K562 (cell line): ENCODE measurements at places on chromosomes 13 and 19.
A peak's percentile ranks its signal among the peaks of the same experiment; 100 is the strongest.

DNA sequence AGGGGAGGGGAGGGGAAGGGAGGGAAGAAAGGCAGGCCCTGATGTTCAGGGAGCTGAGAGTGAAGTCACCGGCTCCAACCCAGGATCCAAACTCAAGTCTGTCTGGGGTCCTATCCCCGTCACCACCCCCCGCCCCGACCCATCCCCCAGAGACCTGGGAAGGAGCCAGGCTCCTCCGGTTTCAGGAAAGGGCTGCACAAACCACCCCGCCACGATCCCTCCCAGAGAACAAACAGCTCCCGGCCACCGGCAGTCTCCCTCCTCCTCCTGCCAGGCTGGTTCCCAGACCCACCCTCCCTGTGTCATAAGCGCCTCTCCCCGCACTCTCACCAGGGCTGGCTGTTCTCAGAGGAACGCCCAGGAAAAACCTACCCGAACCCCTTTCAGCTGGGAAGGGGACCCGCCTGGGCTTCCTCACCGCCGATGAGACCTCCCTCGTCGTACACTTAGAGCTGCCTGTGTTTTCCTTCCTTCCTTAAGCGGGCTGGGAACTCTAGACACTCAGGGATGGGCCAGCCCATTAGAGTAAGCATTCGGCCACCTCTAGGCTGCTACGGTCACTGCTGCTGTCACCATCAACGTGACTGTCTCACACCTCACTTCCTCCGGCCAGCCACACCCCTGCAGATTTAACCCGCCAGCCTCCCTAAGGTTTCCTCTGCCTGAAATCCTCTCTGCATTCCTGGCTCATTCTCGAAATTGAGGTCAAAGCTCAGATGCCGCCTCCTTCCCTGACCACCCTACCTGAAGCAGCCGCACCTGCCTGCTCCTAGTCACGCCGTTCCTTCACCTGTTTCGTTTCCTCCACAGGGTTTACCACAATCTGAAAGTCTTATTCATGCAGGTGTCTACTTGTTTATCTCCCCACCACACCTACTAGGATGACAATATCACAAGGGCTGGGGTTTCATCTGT, 6.3 kb upstream of the RDH13 start:
- DNase-seq = peak; percentile 57

DNA sequence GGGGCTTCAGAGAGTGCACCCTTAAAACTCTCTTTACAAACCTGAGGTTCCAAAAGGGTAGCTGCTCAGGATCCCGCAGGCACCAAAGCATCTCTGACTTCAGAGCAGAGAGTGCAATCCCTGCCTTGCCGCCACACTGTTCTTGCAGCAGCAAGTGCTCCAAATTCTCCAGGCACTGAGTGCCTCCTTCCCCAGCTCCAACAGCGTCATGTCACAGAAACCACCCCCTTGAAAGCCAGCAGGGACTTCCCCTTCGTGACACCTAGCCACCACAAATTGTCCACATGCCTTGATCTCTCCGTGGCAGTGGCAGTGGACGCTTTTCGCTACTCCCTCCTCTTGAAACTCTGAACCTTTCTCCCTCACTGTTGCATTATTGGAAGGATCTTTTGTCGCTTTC, 39.9 kb downstream of the MBNL2 start:
- no peak for DNase-seq

DNA sequence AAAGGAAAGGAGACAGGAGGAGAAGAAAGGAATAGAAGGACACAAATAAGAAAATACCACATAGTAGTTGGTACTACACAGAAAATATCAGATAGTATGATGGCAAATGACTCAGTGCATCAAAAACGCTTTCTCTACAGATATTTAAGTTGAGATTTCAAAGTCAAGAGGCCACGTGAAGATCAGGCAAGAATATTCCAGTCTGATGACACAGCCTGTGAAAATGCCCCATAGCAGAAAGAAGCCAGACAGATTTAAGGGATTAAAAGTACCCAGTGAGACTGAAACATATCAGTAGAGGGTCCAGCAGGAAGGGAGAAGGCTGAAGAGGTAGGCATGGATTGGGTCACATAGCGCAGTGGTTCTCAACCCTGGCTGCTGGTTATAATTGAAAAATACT, 113.7 kb downstream of the VWA8 start:
- DNase-seq = no peak

DNA sequence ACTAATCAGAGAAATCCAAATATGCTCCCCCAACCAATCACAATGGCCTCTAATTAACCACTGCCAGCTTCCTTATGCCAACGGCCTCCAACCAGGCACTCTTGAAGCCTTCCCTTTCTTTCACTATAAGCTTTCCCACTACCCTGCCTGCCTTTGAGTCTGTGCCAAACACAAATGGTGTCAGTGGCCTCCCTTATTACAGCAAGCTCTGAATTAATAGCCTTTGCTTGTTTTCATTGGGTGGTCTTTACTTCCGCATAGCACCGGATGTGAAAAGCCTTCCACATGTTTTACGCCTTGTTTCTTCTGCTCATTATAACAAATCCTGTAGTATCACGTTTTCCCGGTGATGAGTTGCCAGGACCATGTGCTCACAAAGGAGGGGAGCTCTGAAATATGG, 1.4 kb upstream of the EDDM13 start:
- no peak for DNase-seq

DNA sequence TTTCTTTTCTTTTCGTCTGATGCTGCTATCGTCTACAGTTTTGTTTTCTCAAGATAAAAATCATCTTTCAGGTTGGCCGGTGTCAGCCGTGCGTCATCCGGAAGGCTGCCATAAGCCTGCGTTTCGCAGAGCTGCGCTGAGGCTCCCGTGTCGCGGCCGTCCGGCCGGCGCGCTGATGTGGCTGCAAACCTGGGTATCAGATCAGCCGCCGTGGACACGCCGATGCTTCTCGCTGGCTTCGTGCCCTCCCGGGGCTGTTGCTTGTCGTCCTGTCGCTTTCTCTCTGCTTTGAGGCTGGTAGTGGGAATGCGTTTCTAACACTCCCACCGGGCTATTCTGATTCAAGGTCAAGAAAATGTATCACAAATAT, 45.9 kb upstream of the TFDP1 start:
- no peak for DNase-seq

DNA sequence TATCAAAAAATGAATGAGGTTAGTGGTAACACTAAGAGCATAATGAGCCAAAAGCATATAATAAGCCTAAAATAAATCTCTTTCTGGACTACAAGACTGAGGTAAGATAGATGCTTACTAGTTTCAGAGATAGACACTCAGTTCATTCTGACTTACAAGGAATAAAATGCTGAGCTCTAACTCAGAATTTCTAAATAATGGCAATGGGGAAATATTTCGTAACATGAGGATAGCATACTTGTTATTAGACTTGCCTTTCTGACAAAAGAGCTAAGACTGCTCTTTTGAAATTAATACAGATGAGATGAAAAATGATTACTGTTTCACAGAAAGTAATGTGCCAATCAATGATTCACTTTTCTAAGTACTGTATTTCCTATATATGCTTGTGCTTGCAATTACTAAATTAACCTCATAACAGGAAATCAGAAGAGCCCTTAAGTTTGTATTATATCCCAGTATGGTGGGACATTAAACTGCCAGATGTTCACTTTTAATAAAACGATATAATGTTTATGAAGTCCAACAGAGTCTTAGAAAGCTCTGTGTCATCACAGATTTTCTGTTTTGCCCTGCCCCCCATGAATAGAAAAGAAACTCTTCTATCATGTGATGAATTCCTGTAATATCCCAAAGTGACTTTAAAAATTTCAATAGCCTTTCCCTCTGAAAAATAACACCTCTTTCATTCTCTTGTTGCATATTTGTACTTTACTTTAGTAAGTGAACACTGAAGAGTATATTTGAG, 2771.0 kb upstream of the PCDH20 start:
- no peak for DNase-seq

DNA sequence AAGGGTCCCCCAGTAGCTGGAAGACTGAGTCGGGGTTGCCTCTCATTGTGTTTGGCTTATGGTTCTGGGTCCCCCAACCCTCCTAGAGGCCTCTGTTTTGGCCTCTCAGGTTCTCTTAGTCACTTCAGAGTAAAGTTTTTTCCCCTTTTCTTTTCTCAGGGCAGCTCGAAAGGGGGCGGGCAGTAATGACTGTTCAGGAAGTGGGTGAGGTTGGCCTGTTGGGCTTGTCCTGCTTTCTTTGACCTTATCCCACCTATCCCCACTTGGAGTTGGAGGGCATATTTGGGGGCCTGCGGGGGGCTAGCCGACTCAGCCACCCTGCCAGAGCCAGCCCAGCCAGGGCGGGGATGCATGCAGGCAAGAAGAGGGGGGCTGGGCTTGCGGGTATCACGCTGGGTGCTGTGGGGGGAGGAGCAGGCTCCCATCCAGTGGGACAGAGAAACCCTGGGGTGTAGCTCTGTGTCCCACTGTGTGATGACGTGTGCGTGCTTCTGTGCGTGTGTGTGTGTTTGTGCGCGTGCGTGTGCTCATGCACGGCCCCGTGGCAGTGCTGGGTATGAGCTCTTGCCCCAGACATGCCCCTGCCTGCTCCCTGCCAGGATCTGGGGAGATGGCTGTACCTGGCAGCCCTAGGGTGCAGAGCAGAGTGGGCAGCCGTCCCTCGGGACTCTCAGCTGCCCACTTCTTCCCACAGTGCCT, 1.4 kb downstream of the CIC start:
- DNase-seq = no peak

DNA sequence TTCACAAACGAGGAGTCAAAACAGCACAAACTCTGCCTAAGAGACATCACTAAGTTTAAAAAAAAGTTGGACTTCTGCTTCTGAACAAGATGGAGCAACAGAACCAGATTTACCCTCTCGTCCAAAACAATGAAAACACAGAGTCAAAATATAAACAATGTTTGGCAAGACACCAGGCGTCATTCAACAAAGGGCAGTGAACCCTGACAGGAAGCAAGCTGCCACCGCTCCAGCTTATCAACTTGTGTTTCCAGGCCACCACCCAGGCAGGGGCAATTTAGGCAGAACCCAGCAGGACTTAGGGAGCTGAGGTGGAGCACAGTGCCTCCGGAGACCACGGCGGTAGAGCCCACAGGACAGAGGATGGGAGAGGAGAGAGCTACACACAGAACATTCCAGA, 8.6 kb upstream of the NAPA start:
- DNase-seq = no peak

GRCh38 chr19:12841094-12841493, 2.8 kb downstream of the MAST1 start:
- DNase-seq = peak; percentile 90

DNA sequence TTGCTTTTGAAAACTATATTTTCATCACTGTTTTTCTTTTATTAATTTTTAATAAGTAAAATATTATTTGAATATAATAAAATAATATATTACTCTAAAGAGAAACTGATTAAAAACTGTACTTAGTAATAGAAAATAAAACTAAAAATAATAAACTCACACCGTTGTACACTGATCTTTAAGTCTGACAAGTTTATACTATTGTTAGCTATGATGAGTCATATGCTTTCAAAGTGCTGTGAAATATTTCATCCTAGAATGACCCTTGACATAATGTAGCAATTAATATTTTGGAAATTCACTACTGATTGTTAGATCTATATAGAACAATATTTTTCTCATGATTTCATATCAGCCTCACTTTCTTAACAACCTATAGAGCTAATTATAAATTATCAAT, 1040.6 kb upstream of the SPRY2 start:
- DNase-seq = no peak

- DNase-seq = peak; percentile 13
Measured at GRCh38 chr13:99577934-99578917, 77.0 kb downstream of the TM9SF2 start.

DNA sequence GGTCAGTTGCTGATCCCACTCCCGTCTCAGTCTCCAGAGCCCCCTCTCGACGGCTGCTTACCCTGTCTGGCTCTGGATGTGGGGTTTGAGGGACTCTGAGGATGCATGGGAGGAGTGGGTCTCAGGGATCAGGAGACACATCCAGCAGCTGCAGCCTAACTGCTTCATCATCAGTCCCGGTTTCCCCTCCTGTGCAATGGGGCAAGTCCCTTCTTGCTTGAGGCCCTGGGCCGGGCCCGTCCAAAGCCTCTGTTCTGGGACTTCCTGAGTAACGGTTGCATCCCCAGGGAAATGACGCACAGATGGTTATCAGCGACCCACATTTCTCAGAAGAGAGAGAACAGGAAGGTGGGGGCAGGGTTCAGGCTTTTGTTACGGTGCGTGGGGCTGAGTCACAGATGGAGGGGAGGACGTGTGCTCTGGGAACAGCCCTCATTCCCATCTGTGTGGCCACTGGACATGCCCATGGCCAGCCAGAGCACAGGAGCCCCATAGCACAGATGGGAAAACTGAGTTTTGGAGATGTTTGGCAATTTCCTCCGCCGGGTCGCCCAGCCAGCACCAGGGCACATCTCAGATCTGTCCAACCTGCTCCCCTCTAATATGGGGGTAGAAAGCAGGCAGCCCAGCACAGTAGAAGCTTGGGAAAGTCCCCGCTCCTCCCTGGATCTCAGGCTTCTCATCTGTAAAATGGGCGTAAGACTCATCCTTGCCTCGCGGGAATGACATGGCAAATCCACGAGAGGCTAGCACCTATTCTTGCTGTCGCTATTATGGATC, 19.3 kb downstream of the GNA15 start:
- DNase-seq = peak; percentile 92

- DNase-seq = no peak
Measured at GRCh38 chr13:34805347-34805746, 136.7 kb upstream of the NBEA start.

DNA sequence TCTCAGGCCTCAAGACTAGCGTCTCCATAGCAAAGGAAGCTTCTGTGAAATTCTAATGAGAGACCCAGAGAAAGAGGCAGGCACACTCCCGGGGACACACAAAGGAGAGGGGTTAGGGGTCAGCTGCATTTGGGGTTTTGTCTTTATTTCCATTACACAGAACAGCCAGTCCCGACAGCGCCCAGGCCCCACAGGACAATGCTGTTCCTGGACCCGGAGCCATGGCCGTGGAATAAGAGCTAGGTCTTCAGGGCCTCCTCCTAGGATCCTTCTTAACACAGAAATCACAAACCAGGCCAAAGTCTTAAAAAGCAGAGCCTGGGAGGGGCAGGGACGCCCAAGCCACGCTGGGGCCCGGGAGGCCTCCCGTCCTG, 22.8 kb downstream of the KCTD15 start:
- no peak for DNase-seq

- no peak for DNase-seq
Measured at GRCh38 chr13:25756912-25757311, 294.9 kb downstream of the SHISA2 start.

- no peak for DNase-seq
Measured at GRCh38 chr13:94966422-94966955, 254.1 kb upstream of the SOX21 start.

GRCh38 chr13:26929971-26930730, 169.6 kb upstream of the GPR12 start:
- DNase-seq = peak; percentile 77

- DNase-seq = no peak
Measured at GRCh38 chr13:93861818-93862217, 617.7 kb downstream of the DCT start.
